ENCODE measurements at places on chromosomes 7 and 10. TPM values are rescaled to one million over a fixed set of nuclear protein-coding genes. Genes with fewer than 3 reads are reported as not detected.

Gene ADRA2A
- not detected for total RNA-seq

Gene BAMBI
- 0.25 TPM for total RNA-seq

Gene AGBL3
- total RNA-seq = 2.3 TPM

GRCh38 chr7:93145354-93145753 lies 2.8 kb downstream of the SAMD9L start:
- DNase-seq = no peak

- DNase-seq = no peak
Observed at GRCh38 chr7:35268953-35269352, 15.1 kb upstream of the TBX20 start.

DNA sequence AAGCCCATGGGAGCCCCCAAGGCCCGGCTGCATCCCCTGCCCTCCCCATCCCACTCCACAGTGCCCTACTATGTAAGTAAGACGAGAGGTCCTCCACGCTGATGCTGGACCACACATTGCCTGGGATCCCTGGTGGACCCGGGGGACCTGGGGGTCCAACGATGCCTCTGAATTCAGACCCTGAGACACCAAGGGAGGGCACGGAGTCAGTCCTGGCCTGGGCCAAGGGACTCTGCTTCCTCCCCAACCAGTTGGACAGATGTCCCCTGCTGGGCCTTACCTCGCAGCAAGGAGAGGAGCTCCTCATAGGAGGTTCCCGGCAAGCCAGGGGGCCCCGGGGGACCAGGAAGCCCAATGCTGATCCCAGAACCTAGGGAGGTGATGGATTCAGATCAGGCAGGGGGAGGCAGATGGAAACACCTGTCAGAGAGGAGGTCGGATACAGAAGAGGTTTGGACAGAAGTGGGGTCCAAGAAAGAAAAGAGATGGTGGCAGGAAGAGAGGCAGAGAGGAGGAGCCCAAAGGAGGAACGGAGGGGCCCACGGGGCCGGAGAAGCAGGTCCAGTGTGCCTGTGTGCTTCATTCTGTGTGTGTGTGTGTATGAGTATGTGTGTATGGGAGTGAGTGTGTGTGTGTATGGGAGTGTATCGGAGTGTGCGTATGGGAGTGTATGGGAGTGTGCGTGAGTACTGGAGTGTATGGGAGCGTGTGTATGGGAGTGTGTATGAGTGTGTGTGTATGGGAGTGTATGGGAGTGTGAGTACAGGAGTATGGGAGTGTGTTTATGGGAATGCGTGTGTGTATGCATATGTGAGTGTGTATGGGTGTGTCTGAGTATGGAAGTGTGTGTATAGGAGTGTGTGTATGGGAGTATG lies 50.2 kb downstream of the COL17A1 start:
- no peak for DNase-seq

DNA sequence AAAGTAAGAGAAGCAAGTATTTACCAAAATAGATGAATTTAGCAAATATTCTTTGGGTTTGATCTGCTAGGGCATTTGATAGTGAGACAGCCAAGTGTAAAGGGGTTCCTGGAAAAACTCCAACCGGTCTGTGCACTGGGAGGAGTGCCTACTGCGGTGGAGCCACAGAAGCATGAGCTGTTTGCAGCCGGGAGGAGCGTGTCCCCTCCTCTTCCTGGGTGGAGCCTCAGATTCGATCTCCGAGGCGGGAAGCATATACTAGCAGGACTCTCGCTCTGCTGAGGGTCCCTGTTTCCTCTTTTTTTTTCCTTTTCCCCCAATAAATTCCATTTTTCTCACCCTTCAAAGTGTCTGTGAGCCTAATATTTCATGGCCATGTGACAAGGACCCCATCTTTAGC lies 45.1 kb upstream of the MET start:
- DNase-seq = no peak

DNA sequence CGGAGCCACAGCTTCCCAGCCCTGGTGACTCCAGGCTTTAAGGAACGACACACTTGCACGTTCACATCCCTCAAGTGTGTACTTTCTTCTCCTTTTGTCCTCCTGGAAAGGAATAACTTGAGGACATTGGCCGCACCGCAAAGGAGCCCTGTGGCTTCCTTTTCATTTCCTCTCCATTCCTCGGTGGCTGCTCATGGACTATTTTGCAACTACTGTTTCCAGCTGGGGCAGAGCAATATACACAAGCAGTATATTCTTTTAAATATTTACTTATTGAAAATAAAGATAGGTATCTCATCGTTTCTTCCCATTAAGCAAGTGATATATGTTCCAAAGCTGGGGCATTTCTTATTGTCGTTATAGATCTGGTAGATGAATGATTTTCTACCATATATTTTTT lies 97.2 kb upstream of the LYZL1 start:
- no peak for DNase-seq

GRCh38 chr7:131341690-131342089 lies 14.0 kb downstream of the MKLN1 start:
- no peak for DNase-seq

Data from activated naive CD4-positive, alpha-beta T cell treated with anti-CD3 and anti-CD28 coated beads, Interleukin-2, amount 50 U/mL, for 72 hours (primary cell).